A549 treated with CORT108297 at 1 μM for 4 hours (cell line): ENCODE measurements at places on chromosomes 2 and 18. TPM values are rescaled to one million over a fixed set of nuclear protein-coding genes. Genes with fewer than 3 reads are reported as not detected.

The FAM161A gene
- total RNA-seq = 5.3 to 8.2 TPM (median 7.3 TPM) in 5 replicates

The KIAA2012 gene
- total RNA-seq = not detected in 5 replicates

The ETAA1 gene
- total RNA-seq = 8.0 to 10.3 TPM (median 9.7 TPM) in 5 replicates

The ZEB2 gene
- 3.4 to 8.0 TPM (median 5.3 TPM) in 5 replicates for total RNA-seq

The ABCG8 gene
- not detected in 5 replicates for total RNA-seq

The ZDBF2 gene
- 0.74 to 1.5 TPM (median 1.2 TPM) in 5 replicates for total RNA-seq

The NOL4 gene
- not detected in 5 replicates for total RNA-seq

The SLC8A1 gene
- total RNA-seq = 0.27 to 0.57 TPM (median 0.40 TPM) in 5 replicates
